AG20443 (cell line): ENCODE measurements at places on chromosomes 3 and 15.
A peak's percentile ranks its signal among the peaks of the same experiment; 100 is the strongest.

DNA sequence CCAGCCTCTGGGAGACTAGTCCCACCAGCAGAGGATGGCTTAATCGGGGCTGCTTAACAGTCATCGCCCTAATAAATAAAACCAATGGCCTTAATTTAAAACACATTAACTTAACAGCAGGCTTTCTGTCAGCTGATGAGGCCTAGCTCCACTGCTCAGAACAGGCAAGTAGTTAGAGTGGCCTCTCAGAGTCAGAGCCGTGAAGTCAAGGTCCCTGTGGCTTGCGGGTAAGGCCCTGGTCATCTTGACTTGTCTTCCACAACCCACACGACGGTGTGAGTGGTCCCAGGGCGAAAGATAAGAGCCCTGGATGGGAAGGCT, 11.8 kb downstream of the XXYLT1 start:
- peak; percentile 52 for DNase-seq

DNA sequence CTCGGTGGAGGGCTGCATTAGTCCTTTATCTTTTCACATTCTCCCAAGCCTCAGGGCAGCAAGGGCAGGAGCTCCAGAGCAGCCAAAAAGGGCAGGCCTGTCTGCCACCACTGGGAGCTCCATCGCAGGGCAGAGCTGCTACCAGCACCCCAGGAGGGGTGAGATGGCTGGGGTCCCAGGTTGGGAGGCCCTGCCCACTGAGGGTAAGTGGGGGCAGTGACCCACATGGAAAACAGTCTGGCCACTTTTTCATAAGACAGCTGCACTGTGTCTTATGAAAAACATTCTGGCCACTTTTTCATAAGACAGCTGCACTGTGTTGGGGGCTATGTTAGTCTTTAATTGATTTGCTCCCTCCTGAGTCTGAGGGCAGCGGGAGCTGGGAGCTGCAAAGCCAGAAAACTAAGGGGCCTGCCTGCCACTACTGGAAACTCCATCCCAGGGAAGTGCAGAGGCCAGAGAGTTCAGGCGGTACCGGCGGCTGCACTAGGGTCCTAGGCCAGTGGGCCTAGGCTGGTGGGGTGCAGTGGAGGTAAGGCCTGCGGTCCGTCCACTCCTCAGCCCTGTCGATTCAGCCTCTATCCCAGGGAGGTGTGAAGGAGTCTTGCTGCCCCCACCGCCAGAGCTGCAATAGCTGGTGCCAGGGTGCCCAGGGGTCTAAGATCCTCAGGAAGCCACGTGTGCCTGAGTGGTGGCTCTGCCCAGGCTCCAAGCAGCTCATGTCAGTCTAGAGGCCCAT, 45.4 kb downstream of the TMCO5A start:
- no peak for DNase-seq

- DNase-seq = no peak
Observed at GRCh38 chr3:4548356-4548755, 55.2 kb downstream of the ITPR1 start.

DNA sequence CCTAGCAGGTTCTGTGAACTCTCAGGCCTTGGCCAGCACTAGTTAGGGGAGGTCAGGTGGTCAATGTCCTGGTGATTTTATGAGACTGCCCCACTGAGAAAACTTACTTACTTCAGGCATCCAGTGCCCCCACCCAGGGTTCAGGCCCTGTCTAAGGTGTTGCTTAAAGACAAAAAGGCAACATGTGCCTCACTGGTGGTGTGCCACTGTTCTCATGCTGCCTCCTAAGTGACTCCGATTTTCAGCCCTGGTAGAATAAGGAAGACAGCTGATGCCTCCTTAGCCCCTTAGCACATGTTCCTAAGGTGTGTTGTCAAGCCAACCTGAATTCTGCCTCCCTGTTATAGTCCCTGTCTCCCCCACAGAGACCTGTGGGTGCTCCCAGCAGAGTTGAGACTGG, 5.3 kb downstream of the RBM15B start:
- no peak for DNase-seq

DNA sequence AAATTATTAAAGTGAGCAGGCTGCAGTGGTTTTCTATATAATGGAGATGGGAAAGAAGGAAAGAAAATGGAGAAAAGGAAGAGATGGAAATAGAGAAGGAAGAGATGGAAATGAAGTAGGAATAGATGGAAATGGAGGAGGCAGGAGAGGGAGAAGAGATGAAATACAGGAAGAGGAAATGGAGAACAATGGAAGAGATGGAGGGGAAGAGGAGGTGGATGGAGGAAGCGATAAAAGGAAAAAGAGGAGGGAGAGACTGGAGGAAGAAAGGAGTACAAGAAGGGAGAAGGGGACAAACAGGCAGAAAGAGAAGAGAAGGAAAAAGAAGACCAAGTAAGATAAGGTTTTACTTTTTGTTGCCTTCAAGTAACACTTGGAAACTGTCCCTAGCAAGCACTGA, 67.6 kb downstream of the CLASP2 start:
- no peak for DNase-seq

- no peak for DNase-seq
Observed at GRCh38 chr15:96514607-96515285, 184.2 kb downstream of the NR2F2 start.

GRCh38 chr3:127775398-127776109, 46.8 kb downstream of the MGLL start:
- peak; percentile 69 for DNase-seq

GRCh38 chr15:41811432-41812195, 16.3 kb upstream of the JMJD7 start:
- peak; percentile 92 for DNase-seq

DNA sequence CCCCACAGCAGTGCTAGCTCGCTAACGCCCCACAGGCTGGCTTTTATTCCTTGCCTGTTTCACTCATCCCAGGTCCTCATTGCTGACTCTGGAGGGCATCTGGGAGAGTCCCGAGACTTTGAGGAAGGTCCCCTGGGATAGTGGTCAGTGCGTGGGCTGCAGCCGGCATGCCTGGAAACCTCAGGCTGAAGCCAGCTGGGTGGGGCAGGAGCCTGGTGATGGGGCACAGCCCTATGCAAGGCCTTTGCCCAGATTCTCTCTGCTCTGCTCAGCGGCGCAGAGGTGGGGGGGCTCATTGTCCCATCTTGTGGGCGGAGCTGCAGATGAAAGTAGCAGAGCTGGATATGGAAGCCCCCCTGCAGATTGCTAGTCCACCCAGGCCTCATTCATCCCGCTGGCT, 55.7 kb upstream of the SMAD6 start:
- peak; percentile 88 for DNase-seq

DNA sequence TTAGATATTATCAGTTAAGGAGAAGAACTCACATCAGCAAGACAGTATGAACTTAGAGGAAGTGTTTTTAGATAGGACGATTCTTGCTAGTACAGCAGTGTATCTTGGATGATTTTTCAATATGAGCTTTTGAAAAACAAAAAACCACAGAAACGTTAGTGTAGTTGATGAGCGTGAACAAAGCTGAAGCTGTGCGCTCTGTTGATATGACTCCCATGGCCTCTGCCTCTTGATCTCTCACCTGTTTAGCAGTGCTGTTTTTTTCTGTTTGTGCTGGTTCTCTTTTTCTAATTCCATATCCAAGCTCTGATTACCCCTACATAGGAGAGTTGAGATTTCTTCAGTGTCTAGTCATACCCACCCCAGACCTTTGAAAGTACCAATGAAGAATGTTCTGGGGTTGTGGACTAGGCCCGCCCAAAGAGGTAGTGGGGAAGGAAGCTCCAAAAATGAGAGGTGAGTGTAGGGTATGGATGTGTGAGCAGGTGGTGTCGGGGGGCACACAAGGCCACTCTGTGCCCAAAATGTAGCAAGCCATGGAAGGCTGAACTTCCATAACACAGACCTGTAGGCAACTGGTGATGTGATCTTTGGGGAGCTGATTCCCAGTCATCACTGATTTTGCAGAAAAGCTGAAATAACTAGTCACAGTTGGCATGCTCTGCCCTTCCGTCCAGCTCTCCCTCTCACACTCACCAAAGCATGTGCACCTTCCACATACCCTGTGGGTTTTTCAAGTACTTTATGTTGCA, 20.0 kb upstream of the CMTM7 start:
- DNase-seq = no peak

DNA sequence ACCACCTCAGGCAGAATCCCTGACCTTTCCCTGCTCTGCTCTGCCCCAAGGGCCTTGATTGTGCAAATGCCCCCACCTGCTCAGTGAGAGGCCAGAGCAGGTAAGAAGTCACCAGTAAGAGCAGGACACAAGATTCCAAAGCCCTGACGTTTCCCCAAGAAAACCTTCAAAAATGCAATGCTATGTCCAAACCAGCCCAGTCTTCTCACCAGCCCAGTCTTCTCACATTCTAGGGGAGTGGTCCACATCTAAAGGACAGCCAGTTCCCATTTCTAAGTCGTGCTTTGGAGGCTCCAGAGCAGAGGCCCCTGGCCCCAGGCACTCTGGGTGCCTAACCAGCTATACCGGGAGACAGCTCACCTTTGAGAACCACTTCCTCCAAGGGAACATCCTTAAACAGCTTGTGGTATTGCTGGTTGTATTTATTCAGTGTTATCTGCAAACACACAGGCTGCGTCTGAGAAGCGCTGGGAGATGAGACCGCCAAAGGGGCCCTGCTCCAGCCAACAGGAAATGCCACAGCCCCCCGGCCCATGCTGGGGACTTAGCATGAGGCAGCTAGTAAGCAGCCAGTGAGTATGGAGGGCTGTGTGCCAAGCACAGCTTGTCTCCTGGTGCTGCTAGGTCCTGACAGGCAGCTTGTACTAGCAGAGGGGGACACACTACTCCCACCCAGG, 29.3 kb downstream of the GRAMD2A start:
- no peak for DNase-seq

DNA sequence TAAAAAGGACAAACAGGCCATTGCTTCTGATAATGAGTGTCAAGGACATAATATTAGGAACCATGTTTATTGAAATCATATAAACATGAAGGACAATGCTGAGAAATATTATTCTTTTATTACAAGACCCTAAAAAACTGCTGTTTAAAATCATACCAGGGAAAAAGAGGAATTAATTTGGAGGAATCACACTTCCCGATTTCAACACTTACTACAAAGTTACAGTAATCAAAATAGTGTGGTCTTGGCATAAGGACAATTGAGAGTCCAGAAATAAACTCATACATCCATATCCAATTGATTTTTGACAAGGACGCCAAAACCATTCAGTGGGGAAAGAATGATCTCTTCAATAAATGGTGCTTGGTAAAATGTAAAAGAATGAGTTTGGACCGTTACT, 13.0 kb downstream of the CYP1A1 start:
- no peak for DNase-seq

- DNase-seq = peak; percentile 50
Observed at GRCh38 chr3:14716591-14716990, 41.6 kb downstream of the C3orf20 start.

DNA sequence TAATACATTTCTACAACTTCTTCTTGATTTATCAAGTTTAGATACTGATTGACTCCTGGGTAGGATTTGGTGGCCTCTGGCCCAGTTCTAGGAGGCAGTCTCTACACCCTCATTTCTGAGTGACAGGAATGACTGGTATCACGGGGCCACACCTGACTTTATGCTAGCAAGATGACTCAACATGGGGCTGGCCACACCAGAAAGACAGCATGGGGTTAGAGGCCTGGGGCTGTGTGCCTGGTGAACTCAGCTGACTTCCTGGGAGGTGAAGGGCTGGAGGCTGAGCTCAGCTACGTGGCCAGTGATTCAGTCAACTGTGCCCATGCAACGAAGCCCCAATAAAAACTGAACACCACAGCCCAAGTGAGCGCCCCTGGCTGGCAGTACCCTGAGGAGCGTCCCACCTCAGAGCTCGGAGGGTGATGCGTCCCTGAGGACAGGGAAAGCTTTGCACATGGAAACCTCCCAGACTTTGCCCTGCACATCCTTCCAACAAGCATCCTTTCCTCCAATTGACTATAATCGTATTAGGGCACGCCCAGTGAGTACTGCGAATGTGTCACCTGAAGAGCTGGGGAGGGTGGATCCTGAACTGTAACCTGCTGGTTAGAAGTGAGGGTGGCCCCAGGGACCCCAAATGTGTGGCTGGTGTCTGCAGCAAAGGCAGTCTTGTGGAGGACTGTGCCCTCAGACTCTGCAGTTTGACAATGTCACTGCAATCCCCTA, 57.2 kb downstream of the NIPA2 start:
- DNase-seq = no peak

DNA sequence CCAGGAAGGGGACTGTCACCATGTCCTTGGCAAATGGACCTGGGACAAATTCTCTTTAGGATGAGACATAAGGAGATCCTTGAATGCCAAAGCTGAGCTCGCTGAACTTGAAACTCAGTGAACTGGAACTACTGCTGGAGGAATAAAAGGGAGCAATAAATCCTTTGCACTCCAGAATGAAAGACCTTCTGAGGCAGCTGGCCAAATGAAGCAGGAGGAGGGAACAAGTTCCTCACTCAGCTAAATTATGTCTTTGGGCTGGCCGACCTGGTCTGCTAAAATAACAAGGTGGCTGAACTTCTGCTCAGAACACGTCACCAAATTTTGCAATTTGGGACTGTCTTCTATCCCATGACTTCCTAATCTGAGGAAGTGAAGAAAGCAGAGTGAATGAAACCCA, 314.7 kb downstream of the LPP start:
- no peak for DNase-seq

- DNase-seq = no peak
Observed at GRCh38 chr3:195820901-195821300, 9.2 kb upstream of the MUC4 start.

DNA sequence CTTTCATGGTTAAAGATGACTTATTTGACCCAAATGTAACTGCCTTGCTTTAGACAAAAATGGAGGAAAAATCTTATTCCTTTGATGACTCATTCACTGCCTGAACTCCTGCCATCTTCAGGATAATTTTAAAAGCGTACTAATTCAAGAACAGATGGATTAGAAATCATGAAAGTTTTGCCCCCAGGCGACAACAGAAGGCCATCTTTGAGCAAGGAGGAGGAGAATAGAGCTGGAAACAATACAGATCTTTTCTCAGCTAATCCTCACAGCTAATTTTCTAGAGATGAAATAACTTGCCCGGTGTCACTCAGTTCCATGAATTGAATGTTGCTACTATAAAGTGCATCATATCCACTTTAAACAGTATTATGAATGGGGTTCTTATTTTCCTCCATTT, 324.7 kb upstream of the RARB start:
- no peak for DNase-seq

DNA sequence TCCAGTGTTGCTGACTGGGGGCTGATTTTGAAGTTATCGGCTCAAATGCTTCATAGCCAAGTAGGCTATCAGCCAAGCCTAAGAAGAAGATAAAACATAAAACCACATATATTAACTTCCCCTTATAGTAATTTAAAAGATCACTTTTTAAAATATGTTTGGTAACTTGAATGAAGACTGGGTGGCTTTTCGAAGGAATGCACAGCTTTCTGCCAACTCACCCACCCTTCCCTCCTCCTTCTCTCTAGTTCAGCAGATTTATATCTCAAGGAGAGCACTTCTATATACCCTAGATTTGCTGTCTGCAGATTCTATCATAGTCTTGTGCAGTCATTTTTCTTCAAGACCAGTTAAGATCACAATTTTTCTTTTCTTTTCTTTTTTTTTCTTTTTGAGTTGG, 189.4 kb upstream of the CHRM5 start:
- DNase-seq = no peak

GRCh38 chr3:21645121-21645897, 105.7 kb downstream of the ZNF385D start:
- peak; percentile 66 for DNase-seq
